ENCODE measurements at places on chromosomes 11 and 22.
A peak's percentile ranks its signal among the peaks of the same experiment; 100 is the strongest.

DNA sequence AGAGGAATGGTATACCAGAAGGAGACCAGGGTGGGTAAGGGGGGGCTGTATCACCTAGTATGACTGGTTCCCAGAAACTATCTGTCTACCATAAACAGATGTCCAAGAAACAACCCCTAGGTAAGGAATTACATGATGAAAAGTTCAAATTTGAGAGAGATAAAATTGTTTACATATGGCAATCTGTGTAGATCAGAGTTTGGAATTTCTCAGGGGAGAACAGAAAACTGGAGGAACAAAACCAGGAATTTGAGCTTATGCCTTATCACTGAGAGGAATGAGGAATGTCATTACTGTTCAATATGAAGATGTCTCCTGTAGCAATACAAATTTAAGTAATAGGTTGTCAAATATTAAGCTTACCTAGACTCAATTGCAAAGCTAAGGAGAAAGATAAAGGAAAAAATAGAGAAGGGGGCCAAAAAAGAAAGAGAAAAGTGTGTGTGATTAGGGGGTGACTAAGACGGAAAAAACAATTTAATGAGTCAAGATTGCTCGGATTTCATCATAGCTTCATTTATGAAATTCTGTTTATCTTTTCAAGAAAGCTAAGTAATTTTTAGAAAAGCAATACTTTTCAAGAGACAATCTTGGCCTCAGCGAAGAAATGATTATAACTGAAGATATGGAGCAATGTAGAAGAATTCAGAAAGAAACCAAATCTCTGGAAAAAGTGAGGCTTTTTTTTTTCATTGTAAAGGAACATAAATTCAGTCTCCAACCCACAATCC is 117.8 kb downstream of the APOL5 start:
- no peak for DNase-seq

DNA sequence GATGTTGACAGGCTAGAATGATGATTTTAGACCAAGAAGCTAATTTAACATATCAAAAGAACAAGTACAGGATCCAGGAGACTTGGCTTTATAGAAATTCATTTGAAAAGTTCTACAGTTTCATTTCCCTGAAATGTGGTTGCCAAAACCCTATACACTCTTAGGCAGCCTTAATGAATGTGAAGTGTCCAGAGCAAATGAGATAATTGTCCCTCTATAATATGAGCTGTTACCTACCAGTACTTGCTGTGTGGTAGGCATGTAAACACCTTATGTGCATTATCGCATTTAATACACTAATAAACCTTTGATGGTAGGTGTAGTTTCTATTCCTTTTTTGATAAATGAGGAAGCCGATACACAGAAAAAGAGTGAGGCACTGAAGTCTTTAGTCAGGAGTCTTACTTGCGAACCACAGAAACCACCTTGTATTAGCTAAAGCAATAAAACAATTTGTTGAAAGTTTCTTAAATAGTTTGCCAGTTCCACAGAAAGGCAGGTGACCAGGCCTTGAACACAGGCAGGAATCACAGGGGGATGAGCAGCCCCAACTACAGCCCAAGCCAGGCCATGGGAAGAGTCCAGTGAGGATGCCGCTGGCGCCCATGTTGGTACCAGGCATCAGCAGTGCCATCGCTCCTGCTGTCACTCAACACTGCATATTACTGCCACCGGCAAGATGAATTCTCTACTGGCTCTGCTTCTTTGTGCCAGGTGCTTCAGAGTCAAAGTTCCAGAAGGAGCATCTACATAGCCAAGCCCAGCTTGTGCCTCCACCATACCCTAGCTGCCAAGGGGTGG is 81.7 kb downstream of the SWAP70 start:
- no peak for DNase-seq

DNA sequence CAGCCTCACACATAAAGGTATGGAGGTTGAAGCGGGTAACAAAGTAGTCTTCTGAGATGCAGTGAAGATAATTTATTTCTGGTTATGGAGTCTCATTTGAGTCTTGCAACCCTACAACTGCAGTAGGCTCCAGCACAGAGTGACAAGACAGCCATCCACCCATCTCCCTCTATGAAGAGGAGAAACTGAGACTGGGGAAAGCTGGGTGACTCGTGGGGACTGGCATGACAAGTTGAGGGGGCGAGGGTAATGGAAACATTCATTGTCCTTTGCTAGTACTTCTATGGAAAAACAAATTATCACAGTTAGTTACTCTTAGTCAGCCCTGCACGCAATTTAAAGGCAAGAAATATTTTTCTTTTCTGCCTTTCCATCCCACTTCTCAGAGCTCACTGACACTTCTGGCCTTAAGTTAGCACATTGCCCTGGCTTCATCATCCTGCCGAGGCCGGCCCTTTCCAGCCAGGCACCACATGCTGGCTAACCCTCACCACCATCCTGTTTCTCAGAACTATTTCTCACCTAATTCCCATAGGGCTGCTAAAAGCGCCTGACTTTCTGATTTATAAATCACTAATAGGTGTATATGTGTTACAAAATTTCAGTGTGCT is 361.1 kb downstream of the ETS1 start:
- no peak for DNase-seq

DNA sequence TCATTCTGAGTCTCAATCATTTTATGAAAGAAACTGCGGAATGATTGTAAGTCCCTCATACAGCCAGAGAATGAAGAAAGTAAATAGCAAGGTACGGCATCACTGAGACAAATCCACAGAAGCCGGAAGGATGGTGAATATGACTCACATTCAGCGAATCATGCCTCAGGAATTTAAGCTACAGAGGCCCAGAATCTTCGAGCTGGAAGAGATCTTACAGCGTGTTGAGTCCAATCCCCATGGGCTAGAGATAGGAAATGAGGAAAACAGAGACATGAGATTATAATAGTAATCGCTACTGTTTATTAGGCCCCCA is 173.2 kb downstream of the KIF18A start:
- DNase-seq, result no peak

GRCh38 chr11:133898770-133899115 is 53.4 kb upstream of the SPATA19 start:
- no peak for DNase-seq

DNA sequence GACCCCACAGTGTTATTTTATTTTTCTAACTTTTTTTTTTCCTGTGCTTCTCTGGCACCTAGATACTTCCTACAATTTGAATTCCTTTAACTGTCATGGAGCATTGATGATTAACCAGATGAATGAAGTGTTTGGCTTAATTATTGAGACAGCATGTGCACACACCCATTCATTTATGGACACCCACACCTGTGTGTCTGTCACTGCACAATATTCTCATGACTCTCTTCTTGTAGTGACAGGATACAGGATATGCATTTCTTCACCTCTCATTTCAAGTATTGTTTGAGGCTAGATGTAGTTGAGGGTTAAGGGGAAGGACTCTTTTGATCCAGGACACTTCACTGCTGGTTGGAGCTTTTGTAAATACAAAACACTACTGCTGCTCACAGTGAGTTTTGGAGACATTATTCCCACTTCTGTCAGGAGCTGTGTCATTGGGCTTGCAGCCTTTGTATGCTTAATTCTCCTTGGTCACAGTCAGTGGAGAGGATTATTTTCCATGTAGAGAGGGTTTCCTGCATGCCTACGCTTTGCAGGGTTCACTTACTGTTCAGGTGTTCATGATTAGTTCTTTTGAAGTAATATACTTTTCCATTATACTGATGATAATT is 33.5 kb downstream of the SPECC1L start:
- no peak for DNase-seq

- no peak for DNase-seq
These were observed 24.3 kb downstream of the MPPED2 start for GRCh38 chr11:30561691-30562415.

GRCh38 chr11:127248476-127248875 is 247.9 kb upstream of the KIRREL3 start:
- DNase-seq, result no peak

- DNase-seq, result no peak
These were observed 6.4 kb downstream of the VPS51 start for GRCh38 chr11:65102142-65103095.

GRCh38 chr11:68028802-68029545 is 1.5 kb upstream of the NDUFS8 start:
- DNase-seq, result no peak

- no peak for DNase-seq
These were observed 7.9 kb upstream of the CTSC start for GRCh38 chr11:88345408-88345807.

DNA sequence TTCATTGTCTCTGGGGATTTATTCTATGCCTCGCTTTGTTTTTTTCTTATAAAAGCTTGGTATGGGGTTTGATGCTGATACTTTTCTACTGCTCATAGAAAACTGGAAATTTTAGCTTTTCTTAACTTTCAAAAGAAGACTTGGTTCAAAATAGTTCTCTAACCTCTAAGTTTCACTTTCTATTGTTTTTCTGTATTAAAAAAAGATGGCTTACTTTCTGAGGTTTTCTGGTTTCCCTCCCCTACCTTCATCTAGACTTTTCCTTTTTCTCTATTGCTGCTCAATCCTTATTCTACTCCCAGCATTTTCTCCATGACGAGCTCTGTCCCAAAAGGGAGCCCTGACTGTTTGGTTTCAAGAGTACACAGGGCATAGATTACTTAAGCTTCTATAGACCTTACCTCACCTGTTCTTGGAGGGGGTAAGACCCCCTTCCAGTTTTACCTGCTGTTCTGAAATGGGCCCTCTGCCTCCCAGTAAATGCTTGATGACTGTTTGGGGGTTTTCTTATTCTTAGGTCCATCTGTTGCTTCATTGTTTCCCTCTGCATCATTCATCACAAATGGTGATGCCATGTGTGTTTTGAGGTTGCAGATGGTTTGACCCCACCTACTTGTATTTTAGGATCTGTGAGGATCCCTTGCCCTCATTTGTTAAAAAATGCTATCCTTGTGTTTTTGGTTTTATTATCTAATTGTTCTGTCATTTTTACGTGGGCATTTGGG is 29.5 kb downstream of the DNHD1 start:
- DNase-seq, result no peak

GRCh38 chr11:82494988-82495432 is 238.7 kb downstream of the FAM181B start:
- no peak for DNase-seq

DNA sequence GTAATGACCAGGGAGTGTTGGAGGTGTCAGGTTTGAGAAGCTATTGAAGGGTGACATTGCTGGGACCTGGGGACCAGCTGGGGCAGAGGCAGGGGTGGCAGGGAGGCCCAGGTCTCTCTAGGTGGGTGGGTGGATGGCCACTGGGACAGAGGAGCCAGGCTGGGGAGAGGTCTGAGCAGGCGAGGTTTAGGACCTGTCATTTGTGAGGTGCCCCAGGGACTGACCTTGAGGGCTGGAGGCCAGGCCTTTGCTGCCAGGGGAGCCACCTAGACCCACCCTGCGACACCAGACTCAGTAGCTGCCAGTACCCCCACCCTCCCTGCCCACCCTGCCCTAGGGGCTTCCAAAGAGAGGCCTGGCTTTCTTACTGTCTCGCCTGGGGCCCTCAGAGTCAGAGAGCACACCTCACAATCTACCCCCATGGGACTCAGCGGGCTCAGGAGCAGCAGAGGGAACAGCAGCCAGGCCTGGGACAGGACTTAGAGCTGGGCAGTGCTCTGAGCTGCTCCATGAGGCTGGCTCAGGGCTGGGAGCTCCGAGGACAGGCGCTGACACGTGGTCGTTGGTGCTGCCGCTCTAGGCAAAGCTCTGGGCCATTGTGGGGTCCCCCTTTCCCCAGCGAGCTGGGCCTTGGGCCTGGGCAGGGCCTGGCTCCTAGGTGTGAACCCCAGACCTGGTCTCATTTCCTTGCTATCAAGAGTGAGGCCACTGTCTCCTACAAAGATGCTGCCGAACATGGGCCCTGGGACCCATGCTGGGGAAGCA is 28.6 kb upstream of the PPARA start:
- DNase-seq, result no peak

DNA sequence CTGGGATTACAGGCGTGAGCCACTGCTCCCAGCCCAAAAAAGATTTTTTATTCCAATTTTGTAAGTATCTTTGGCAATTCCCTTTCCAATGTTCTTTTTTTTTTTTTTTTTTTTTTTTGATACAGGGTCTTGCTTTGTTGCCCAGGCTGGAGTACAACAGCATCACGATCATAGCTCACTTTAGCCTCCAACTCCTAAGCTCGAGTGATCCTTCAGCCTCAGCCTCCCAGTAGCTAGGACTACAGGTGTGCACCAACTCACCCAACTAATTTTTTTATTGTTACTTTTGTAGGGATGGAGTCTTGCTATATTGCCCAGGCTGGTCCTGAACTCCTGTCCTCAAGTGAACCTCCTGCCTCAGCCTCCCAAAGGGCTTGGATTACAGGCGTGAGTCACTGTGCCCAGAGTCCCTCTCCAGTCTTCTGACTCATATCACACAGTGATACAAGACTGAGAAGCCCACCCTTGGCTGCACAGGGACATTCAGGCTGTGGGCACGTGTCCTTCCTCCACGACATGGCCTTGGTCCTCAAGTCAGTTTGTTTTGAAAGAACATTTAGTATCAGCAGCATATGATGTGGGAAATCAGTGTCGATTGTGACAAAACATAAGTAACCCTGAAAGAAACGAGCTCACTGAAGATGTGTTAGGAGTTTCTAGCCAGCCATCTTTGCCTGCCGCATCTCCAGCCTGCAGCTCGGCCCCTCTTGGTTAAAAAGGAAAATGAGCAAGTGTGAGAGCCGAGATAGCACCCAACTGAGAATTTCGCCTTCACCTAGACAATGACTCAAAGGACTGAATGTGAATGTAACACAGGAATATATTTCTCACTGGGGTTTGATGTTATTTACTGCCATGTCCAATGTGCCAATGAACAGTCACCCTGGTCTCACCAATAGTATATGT is 175.5 kb downstream of the MN1 start:
- DNase-seq, result no peak

DNA sequence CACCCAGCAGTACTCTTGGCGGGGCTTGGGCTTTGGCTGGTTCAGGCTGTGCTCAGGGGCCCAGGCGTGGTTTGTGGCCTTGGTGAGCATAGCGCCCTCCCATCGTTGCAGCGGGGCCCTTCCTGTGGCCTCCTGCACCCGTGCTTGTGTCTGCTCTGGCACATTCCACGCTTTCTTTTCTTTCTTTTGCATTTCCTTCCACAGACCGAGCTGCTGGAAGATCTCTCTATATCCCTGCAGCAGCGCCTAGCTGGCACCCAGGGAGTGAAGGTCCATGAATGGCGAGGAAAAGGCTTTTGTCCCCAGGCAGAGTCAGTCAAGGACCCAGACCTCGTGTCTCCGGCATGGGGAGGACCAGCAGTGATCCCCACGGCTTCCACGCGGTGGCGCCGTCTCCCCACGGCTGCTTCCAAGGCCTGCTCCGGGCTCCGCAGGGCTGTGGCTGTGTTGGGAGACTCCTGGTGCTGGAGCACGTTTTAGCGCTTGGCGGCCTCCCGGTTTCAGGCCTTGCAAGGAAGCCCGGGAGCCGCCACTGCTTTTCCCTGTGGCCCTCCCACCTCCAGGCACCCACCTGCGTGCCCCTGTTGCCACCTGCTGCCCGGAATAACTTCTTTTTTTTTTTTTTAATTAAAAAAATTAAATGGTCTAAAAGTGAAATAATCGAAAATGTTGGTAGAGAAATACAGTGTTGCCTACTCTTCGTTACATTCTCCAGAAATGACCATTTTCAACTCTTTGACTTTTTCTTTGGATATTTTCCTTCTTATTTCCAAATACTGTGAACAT is 28.5 kb downstream of the GLB1L2 start:
- peak; percentile 43 for DNase-seq

GRCh38 chr11:66561178-66561974 is 7.0 kb downstream of the CTSF start:
- no peak for DNase-seq

- no peak for DNase-seq
These were observed 124.4 kb upstream of the RAG2 start for GRCh38 chr11:36722421-36722820.
